ENCODE measurements at places on chromosomes 12 and 14.

GRCh38 chr14:75452324-75452723 lies 24.5 kb downstream of the JDP2 start:
- no peak for DNase-seq

GRCh38 chr12:74890237-74890599 lies 319.4 kb downstream of the KCNC2 start:
- no peak for DNase-seq

DNA sequence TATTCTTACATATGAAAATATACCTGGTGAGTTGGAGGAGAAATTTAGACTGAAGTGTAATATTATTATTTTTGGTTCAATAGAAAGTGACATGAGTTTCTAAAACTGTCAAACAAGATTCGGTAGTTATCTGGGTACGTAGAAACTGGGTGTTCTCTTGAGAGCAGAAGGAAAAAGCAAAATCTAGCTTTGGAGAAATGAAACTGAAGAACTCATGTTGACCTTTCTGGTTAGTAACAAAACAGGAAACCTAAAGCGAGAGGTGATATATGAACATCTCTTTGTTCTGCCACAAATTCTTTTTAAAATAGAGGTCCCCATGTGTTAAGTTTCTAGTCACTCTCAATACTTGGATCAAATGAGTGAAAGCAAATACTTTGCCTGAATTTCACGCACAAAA lies 401.7 kb downstream of the TRHDE start:
- no peak for DNase-seq

DNA sequence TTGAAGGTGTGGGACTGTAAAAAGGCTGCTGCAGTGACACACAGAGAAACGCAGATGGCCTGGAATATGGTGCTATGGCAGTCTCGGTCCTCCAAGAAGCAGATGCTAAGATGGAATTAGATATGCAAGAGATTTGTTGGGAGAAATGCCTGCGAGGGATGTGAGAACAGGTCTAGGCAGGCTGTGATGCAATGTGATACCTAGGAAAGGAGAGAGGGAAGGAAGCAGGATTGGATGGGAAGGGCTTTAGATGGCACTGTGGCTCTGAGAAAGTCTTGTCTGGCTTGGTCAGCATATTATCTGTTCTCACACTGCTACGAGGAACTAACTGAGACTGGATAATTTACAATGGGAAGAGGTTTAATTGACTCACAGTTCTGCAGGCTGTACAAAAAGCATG lies 374.4 kb downstream of the BCAT1 start:
- DNase-seq = no peak

DNA sequence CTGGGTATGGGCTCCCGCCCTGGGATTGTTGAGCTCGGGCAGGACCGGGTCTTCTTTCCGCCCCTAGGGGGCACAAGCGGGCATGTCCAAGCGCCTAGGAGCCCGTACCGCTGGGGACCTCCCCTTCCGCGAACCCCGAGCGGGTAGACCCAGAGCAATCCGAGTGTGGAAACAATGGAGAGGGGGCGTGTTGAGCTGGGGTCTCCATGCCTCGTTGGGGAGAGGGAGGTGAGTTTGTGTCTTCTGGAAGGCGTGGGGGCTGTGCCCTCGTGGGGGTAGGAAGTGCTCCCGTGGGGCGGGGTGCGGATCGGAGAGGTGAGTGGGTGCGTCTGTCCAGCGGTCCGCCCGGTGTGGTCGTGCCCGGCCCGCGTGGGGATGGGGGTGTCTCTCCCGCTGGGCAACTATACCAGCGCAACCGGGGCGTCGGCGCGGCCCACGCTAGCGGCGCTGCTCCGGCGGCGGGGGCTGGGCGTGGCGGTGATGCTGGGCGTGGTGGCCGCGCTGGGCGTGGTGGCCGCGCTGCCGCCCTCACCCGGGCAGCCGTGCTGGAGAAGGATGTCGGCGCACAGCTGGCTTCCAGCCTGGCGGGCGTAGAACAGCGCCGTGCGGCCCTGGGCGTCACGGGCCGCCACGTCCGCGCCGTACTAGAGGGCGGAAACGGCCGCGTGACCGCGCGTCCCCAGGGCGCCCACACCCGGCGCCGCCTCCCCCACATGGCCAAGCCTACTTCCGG lies 12.2 kb downstream of the AGAP2 start:
- DNase-seq = peak; percentile 69

DNA sequence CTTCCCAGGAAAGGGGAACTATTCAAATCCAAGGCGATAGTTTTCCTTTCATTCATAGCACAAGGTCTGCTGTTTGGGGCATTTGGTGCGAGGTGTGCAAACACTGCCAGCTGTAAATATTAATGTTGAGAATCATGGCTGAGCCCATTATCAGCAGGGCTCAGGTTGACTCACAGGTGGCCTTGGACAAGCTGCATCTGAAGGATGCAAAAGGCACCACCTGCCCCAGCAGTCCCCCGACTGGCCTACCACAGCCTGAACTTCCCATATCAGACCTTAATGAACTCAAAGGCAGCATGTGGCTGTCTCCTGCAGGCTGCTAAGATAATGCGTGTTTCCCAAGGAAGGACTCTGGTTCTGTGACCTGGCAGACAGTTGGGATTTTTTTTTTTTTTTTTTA lies 93.3 kb upstream of the MAP1LC3B2 start:
- no peak for DNase-seq
